ENCODE measurements at places on chromosomes 2 and 18.

DNA sequence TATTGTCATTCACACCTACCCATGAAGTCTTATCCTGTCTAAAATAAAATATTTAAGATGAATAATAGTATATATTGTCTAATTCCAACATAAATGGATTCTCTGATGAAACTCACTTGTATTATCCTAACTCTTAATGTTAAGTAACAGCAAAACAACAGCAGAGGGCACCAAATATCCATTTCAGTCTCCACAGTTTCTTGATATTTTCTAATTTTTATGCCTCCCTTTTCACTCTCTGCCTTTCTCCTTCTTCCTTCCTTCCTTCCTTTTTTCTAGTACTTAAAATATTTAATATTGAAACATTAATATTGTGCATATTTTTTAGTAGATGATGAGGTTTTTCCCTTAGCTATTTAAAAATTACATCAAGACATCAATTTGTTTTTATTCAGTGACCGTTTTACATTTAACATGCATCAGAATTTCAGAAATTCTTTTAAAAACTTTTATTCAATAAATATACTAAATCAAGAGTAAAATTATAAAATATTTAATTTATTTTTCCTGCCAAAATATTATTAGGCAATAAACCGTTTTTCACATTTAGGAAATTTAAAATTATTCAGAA lies 97.6 kb downstream of the WDR7 start:
- DNase-seq = peak; percentile 35

GRCh38 chr2:234976479-234977227 lies 24.8 kb downstream of the SH3BP4 start:
- DNase-seq = no peak

GRCh38 chr2:167706800-167707199 lies 540.6 kb downstream of the STK39 start:
- no peak for DNase-seq

DNA sequence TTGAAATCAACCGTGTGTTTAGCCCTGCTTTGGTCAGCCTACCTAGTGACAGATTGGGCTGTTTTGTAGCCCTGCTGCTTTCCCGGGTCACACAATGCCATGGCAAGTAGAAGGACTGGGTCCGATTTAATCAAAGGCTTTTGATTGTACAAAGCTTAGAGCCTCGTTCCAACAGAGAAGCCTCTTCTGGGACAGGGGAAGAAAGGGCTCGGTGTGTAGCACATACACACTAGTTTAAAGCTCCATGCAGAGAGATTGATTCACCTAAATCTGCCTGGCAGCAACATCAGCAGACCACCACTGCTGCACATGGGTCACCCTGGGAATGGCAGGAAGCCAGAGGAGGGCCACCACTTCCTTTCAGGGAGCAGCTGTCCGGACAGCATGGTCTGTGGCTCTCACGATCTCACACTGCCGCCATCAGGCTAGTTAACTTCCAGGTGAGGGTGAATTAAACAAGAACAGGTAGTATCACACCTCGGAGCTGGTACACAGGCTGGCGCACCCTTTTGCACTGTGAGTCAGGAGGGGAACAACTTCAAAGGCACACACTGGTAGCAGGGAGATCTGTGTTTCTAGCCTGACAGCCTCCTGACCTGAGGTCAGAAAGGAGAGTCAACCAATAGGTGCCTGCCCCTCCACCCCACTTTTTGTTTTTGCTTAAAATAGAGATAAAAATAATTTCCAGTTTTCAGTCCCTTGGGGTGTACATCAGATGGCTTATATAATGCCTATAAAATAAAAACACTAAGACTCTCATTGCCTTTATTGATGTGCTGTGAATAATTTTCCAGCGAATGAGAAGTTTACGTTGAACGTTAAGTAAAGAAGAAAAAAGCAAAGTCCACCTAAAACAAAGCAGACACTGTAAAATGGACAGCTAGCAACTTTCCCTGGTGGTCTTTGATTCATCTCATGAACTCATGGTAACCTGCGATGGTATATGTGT lies 108.5 kb downstream of the CDCA7 start:
- DNase-seq = no peak

DNA sequence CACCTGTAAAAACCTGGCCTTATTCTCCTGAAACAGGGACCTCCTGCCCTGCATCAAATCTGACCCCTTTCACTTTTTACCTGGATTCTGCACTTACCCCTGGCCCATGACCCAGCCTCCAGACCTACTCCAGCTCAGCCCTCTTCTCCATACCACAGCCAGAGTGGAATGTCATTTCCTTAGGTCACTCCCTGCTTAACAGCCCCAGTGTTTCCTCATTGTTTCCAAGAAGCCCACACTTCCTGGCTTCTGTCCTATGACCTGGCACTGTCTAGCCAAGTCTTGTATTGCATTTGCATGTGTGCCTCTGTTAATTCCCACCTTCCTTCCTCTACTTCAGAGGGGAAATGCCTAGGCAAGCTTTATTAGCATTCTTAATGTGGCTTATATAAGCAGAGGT lies 51.4 kb upstream of the TRIB2 start:
- DNase-seq = no peak

DNA sequence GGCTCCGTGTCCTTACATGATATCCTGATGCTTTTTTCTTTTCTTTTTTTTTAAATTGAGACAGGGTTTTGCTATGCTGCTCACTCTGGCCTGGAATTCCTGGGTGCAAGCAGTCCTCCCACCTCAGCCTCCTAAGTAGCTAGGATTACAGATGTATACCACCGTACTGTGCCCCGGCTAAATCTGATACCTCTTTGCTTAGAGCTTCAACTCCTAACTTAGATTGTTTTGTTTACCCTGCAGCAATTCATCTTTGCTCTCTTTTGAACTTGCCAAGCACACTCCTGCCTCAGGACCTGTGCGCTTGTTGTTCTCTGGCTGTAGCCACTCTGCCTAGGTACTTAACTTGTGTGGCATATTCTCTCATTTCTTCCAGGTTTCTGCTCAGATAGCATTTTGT lies 24.5 kb downstream of the RAB10 start:
- no peak for DNase-seq

DNA sequence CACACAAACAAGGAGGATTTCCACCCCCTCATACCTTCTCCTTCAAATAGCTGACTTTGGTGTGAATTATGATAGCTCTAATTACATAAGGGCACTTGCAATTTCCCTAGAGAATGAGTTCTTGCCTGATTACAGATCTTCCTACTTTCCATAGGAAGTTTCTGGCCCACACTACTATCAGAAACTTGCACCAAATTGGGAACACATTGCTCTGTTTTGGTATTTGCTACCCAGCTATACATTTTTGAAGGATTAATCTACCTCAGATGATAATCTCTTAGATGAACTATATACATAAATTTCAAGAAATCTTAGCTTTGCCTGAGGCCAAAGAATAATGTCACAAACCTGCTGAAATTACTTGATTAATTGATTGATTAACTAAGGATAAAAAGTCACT lies 4.9 kb downstream of the DCC start:
- no peak for DNase-seq

Data from kidney glomerular epithelial cell (primary cell).